ENCODE measurements at places on chromosomes 11 and 22. TPM values are rescaled to one million over a fixed set of nuclear protein-coding genes. Genes with fewer than 3 reads are reported as not detected.

- DNase-seq: no peak
Measured at GRCh38 chr11:35567737-35568465, 42.5 kb upstream of the PAMR1 start.

DNA sequence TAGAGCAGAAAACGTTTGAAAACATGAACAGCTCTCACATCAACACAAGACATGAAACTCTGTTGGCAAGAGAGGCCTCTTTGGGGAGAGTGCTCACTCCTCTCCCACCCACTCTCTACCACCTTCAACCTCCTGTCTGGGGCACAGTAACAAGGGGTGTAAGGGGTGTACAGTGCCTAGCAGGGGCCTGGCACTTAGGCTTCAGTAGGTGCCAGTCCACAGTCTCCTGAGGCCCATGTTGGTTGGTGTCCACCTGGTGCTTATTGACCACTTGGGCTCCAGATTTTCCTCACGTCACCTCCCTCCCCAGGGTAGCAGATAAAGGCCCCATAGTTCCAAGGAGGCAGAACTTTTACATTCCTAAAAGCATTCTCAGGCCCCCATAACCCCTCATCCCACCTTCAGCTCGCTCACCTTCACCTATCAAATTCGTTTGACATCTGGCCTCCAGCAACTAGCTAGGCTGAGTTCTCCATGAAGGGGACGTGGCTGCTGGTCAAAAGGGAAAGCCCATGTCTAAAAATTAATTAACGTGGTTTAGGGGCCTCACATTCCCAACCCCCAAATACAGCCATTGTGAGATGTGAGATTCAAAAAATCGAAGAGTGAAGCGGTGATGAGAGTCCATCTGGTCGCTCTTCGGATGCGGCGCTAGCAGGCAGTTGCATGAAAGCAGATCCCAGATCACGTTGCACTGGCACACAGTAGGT, 712 bp upstream of the MED15 start:
- no peak for DNase-seq

- no peak for DNase-seq
Measured at GRCh38 chr22:36546932-36547331, 18.0 kb upstream of the EIF3D start.

The OR56A1 gene
- total RNA-seq: 0.07 TPM

- no peak for DNase-seq
Measured at GRCh38 chr11:28701760-28702449, 593.7 kb downstream of the METTL15 start.

DNA sequence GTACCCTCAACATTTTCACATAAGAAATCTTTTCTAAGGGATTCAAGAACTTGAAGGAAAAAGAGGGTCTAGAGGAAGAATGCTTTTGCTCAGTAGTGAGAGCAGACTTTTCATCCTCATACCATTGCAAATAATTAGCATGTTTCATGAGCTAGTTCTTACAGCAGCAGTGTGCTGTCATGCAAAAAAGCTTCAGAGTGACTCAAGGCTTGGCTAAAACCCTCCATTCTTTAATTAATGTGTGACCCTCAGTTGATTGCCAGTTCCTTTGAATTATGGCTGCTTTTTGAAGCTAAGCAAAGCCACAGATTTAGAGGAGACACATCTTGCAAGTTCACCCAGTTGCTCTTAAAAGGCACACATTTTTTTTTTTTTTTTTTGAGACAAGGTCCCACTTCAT, 36.6 kb upstream of the PCF11 start:
- DNase-seq: no peak

GRCh38 chr22:46329616-46330015, 5.9 kb upstream of the TRMU start:
- no peak for DNase-seq

DNA sequence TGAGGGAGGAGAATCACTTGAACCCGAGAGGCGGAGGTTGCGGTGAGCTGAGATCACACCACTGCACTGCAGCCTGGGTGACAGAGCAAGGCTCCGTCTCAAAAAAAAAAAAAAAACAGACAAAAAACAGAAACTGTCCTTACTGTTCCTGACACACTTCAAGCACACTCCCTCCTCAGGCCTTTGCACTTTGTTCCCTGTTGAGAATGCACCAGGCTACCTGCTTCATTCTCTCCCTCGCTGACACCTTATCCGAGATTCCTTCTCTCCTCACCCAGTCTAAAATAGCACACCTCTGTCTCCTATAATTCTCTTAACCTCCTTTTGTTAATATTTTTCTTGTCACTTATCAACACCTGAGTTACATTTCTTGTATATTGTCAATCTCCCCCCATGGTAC, 32.3 kb upstream of the TECTA start:
- DNase-seq: no peak

The LMO1 gene
- not detected for total RNA-seq
